ENCODE measurements at places on chromosomes 5 and 9.

DNA sequence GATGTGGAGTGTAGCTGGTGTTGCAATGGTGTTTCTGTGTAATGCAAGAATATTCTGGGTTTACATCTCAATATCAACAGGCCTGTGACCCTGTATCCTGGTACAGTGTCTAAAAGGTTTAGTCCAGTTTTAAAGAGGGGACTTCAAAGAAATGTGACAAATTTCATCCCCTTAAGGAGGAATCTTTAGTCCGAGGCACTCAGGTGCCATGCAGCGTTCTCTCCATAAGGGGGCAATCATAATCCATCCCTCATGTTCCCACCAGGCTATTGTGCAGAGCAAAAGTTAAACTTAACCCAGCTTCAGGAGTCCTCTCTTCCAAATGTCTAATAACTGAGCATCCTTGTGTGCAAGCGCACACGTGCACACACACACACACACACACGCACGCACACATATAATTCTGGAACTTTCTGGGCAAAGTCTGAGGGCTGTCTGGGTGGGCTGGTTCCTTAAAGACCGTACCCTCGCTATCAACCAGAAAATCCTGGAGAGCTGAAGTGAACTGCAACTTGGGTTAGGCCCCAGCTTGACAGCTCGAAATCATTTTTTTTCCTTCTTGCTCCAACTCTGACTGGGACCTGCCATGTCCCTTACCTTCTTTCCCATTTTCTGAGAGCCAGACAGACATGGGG lies 46.0 kb downstream of the CRB2 start:
- DNase-seq: peak; percentile 42

GRCh38 chr9:134488331-134489280 lies 153.0 kb upstream of the COL5A1 start:
- DNase-seq: no peak

- DNase-seq: no peak
Observed at GRCh38 chr9:93181672-93182435, 2.1 kb upstream of the WNK2 start.

DNA sequence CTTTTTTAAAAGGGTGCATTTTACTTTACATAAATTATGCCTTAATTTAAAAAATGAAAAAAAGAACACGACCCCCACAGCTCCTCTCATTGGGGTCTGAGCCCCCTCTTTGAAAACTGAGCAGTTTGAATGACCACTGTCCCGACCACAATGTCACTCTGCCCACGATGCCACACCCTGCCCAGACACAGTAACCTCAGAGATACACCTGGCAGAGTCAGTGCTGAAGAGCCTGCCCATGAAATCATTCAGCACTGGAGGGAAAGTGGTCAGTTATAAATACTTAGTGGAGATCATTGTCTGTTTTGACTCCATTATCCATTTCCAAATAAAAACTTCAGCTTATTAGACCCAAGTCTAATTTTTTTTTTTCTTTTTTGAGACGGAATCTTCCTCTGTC lies 49.3 kb downstream of the DNAJC21 start:
- no peak for DNase-seq

DNA sequence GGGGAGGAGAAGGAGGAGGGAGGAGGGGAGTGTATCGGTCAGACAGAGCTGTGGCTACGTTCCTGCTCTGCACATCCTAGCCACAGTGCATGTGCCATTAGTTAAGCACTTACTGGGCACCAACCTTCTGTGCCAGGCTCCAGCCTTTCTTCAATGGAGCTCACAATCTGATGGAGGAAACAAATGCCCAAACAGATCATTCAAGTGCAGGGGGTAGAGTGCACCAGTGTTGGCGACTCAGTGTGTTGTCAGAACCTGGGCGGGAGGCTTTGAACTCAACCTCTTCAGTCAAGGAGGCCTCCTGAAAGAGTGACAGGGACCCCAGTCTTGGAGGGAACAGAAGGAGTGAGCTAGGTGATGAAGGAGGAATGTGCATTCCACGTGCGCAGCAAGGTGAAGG lies 51.9 kb upstream of the SHB start:
- no peak for DNase-seq

DNA sequence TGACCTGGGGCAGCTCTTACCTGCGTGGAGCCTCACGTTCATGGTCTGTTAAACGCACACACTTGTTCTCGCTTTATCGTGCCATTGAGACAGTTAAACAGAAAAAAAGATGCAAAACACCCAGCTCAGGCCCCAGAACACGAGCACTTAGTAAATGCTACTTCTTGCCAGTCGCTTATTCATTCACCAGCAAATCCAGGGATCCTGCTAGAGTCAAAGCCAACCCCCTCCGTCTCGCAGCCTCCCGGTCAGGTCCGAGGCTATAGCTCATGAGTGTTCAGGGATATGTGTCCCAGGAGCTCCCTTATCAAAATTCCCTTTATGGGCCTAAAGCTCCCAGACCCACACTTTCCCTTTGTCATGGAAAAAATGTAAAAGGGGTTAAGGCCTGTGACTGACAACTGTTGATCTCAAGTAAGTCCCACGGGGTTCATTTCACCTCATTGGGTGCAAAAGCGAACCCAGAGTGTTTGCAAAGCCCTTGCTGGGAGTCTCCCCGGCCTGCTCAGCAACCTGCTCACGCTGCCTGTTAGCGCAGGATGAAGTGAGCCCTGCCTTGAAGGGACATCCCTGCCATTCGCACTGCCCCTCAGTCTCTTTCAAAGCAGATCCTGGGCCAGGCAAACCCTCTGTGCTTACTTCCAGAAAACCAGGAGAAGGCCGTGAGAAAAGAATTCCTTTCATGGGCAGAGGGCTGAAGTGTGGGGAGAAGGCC lies 40.7 kb downstream of the HRH2 start:
- DNase-seq: no peak

GRCh38 chr9:86308687-86309086 lies 26.3 kb upstream of the ISCA1 start:
- no peak for DNase-seq

DNA sequence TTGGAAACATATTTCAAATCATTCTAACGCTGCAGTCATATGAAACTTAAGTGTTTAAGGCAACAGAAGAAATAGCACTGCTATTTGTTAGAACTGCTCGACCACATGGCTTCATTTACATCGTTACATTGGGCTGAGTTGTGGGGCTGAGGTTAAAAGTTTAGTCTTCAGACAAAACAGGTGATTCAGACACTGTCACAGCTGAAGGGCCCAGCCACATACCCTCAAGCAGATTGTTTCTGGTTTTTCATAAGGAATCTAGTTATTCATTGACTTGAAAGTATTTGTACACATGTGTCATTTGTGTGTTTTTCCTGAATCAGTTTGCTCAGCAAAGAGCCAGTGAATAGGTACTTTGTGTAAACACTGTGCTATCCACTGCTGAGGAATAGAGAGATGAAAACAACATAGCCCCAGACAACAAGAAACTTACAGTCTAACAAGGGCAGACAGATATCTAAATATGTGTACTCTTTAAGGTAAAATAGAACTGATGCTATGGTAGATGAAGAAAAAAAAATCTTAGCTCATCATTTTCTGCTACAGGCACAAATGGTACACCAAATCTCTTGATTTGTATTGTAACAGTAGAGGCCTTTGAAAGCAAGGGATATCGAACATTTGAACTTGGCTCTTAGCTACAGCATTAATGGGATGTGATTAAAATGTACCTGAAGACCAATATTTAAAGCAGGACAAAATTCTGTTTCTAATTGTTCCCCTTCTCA lies 357.6 kb upstream of the RPS23 start:
- DNase-seq: peak; percentile 77

- DNase-seq: no peak
Observed at GRCh38 chr5:10536511-10536910, 27.4 kb upstream of the ANKRD33B start.

DNA sequence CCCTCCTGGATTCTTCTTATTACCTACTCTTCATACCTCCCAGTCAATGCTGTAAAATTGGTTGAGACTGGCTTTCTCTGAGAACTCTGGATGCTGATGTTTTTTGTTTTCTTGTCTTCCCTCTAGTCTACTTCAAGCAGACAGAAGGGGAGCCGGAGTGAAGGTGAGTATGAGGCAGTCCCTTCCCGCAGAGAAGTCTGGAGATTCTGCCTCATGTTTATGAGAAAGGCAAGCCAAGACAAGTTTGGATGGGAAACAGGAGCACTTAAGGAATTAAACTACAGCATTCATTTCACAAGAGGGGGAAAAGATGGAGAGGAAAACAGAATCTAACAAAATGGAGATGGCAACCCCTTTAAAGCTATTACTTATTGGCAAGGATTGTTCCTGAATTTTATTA lies 246.1 kb downstream of the TRIM32 start:
- no peak for DNase-seq
